ENCODE measurements at places on chromosomes 5 and 9.

GRCh38 chr9:98191671-98192502 lies 550 bp downstream of the CORO2A start:
- no peak for DNase-seq

DNA sequence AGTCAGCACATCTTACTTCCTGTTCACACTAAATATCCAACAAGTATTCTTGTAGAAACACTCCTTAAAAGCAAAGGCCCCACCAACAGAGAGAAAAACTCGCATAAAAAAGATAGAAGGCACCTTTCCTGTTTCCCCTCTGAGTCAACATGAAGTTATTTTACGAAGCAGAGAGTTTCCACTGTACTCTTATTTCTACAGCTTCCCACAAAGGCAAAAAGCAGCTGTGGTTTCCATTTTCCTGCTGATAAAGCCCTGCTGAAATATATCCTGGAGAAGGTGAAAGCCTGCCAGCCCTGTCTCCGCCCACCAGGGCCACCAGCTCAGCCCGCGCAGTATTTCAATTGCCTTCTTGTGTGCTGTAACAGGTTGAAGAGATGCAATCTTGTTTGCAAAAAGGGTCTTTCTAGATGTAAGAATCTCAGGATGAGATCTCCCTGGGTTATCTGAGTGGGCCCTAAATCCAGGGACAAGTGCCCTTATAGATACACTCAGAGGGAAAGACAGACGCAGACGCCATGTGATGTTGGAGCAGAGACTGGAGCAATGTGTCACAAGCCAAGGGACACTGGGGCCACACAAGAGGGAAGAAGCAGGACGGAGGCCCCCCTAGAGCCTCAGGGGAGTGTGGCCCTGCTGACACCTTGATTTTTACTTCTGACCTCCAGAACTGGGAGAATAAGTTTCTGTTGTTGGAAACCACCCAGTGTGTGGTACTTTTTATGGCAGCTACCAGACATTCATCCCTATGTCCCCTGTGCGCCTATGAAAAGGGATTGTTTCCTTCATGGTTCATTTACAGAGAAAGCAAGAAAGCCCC lies 19.9 kb downstream of the SEMA4D start:
- DNase-seq, result no peak

GRCh38 chr5:150407096-150407720 lies 5.5 kb downstream of the CD74 start:
- DNase-seq, result no peak

GRCh38 chr9:83964973-83965349 lies 15.1 kb downstream of the HNRNPK start:
- DNase-seq, result no peak

DNA sequence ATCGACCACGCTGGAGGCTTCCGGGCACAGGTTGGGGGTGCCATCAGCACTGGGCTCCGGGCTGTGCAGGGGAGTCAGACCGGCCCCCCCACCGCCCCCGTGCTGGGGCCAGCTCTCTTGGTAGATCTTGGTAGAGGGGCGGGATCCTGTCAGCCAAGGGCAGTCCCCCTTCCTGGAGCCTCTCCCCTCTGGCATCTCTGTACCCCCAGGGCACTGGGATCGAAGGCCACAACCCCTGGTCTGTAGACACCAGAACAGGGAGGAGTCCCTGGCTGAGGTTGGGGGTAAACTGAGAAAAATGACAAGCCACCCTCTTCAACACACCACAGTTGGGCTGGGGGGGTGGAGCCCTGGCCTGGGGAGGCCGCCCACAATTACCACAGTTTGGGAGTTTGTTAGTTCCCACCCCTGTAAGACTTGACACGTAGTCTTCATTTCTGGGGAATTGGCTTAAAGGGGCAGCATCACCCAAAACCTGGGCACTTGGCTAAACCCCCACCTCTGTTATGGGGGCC lies 882 bp downstream of the CERCAM start:
- no peak for DNase-seq

- no peak for DNase-seq
These were observed 68.5 kb upstream of the NAA35 start for GRCh38 chr9:85872463-85872862.

DNA sequence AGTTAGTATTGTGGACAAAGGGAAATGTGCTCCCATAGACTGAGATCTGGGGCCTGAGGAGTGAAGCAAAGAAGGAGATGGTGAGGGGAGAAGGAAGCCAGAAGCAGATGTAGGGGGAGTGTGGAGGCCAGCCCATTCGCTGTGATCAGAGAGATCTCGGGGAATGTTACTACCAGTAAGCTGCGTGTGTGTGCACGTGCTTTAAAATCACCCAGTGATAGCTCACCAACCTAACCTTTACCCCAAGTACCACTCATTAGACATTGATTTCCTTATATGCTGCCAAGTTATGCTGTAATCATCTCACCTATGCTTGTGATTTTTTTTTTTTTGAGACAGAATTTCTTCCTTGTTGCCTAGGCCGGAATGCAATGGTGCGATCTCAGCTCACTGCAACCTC lies 659.1 kb downstream of the IRX1 start:
- no peak for DNase-seq

DNA sequence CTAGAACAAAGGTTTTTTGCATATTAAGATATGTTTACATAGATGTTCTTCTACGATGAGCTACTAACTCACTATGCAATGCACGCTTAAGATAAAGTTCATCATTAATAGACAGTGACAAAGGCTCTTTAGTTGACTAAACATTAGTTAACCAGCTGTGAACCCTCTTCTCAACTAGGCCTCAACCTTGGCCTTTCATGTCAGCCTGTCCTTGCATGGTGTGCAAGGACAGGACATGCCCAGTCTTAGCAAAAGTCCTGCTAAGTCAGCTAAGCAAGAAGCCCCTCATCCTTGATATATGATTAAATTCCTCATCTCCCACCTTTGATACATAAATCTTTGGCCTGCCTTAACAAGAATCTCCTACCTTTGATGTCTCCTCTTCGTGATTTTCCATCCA lies 50.9 kb downstream of the PLPP1 start:
- DNase-seq, result no peak

DNA sequence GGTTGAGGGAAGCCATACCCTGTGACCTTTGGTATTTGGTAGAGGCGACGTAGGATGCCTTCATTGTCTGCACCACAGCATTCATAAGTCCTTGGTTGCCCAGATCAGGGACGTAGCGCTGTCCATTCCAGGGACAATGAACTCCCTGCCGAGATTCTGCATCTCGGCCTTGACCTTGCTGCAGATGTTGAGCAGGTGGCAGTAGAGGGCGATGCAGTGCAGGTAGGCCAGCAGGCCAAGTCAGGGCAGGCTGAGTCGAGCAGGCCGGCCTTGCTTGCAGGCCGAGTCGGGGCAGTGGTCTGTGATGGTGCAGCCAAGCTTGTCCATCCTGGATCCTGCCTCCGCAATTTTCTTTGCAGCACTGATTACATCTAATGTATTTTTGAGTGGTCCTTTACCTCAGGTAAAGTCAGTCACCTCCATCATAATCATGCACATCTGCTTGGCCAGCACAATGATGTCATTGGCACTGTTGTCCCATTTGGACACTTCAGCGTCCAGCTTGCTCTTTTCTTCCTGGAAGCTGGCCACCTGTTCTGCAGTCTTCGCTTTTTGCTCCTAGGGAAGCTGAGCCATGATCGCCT lies 93.4 kb upstream of the CCDC112 start:
- DNase-seq, result no peak

GRCh38 chr5:7878381-7878873 lies 9.5 kb downstream of the MTRR start:
- no peak for DNase-seq

GRCh38 chr9:111661802-111662521 lies 557 bp downstream of the GNG10 start:
- no peak for DNase-seq

GRCh38 chr5:40376566-40376965 lies 303.1 kb upstream of the PTGER4 start:
- DNase-seq, result no peak
